ENCODE measurements at places on chromosomes 7 and 10. TPM values are rescaled to one million over a fixed set of nuclear protein-coding genes. Genes with fewer than 3 reads are reported as not detected.

- no peak for DNase-seq
Measured at GRCh38 chr10:1297566-1298301, 241.5 kb downstream of the WDR37 start.

DNA sequence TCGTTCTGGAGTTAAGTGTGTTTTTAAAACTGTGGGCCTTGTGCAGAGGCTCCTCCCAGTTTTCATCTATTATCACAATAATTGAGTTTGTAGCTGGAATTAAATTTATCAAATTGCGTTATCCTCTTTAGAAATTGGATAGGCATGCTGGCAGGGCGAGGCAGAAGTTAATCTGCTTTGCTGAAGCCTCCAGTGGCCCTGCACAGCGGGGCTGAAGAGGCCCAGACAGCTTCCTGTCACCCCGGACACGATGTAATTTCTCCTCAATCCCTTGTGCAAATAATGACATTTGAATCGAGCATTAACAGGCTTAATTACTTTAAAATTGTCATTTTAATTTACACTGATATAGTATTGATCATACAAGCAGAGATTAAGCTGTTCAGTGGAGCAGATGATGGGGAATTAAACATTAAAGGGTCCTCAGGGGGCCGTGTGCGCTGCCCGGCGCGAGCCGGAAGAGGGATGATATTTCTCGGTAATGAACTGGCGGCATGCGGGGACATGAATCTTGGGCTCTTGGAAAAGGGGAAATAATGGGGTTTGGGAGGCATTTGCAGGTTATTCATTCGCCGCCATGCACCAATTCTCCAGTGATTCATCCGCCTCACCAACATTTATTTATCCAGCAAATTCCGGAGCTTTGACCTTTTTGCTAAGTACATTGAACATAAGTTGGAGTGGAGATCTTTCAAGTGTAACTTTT, 118.5 kb downstream of the NKX6-2 start:
- DNase-seq = no peak

- no peak for DNase-seq
Measured at GRCh38 chr7:44219371-44220045, 18.7 kb downstream of the YKT6 start.

BBIP1 gene
- 78.1 TPM for total RNA-seq

ALKBH4 gene
- 14.3 TPM for total RNA-seq

DNA sequence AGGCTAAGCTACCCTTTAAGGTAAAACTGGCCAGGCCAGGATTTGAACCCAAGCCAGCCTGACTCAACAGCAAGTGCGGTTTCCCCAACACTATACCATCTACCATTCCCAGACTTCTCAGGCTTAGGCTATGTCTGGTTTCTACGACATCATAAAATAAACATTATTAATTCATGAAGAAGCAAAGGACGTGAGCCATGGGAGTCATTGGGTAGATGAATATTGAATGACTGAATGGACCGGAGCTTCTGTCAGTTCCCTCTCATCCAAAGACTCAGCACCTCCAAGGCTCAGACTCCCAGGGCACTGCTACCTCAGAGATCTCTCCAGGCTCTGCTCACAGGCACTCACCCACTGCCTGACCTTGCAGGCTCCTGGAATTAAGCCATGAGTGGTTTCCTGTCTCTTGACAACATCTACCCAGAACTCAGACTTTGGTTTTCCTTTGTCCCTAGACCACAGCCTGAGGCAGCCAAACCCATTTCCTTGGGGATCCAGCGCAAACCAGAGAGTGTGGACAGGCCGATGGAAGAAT, 64.6 kb upstream of the STEAP1B start:
- no peak for DNase-seq

GATA3 gene
- not detected for total RNA-seq

- no peak for DNase-seq
Measured at GRCh38 chr10:42783181-42783549, 570 bp downstream of the BMS1 start.

DNA sequence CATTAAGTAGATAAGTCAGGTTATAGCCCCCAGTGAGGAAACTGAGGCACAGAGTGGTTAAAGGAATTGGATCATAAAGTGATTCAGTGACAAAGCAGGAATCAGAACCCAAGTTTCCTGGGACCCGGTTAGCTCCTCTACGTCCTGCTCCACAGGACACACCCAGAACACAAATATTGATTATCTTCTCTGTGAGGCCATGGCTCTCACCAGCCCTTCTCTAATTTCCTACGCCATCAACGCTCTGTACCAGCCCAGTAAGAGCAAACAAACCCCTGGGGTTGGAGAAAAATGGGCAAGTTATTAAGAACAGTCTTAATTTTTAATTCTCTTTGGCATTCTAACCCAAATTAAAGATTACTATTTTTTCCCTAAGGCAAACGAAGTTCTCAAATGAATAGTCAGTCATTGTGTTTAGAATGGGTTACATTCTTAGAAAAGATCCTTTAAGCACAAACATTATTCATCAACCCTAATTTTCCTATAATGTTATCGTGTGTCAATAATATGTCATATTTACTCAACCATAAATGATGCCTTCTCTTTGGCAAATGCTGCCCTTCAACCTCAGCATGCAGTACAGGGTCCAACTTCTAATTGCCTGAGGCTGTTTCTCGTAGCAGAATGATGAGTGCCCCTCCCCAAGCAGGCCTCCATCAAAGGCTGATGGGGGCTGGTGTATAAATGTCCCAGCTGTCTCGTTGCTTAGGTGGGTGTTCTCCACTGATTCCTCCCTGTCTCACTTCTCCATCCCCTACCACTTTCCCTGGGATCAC, 25.4 kb upstream of the TM9SF3 start:
- DNase-seq = no peak

GRCh38 chr10:96703358-96703757, 17.0 kb downstream of the PIK3AP1 start:
- no peak for DNase-seq

DNA sequence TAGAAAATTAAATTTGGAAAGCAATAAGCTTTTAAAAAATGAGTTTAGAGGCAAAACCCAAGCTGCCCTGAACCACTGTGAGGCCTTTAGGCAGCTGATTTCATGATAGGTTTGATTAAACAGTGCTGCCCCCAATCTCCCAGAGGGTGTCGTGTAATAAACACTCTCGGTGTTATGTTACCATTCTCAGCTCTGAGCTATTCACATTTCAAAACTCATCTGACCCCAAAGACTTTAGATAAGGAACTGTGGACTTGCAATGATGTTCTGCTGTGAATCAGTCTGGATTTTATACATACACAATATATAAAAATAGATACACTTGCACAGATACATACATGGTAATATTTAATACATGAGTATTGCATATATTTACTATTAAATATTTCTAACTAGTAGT, 120.4 kb downstream of the MALRD1 start:
- DNase-seq = no peak

GRCh38 chr10:107022600-107023354, 141.7 kb downstream of the SORCS1 start:
- DNase-seq = no peak

DNA sequence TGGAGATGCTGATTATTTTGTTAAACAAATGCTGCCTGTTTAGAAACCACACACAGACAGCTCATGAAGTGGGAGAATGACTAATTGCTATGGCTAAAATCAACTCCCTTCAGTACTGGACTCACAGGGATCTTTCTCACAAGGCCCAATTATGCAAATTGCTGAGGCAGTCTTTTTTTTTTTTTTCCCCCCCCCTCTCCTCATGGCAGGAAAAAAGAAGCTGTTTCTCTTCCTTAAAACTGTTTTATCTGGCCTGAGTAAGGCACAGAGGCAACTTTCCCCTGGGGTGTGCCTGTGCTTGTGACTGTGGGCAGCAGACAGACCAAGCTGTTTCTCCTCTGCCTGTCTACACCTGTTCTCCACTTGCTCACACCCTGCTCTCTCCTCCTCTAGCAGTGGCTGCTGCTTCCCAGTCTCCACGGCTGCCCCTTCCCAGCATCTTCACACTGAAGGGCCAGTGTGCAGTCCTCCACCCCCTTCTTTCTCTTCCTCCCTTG, 65.4 kb upstream of the STEAP1B start:
- DNase-seq = no peak

CCDC146 gene
- total RNA-seq = 15.4 TPM

Measured in occipital lobe (tissue), 3 donors.